ENCODE measurements at places on chromosomes 7 and 10.

GRCh38 chr10:13673156-13673555 lies 86.4 kb downstream of the PRPF18 start:
- DNase-seq, result no peak

GRCh38 chr10:132654121-132654571 lies 116.6 kb downstream of the INPP5A start:
- DNase-seq, result no peak

GRCh38 chr10:86540016-86540415 lies 18.4 kb upstream of the WAPL start:
- no peak for DNase-seq

- no peak for DNase-seq
Measured at GRCh38 chr10:13102002-13102794, 2.2 kb downstream of the OPTN start.

- DNase-seq, result no peak
Measured at GRCh38 chr7:101960985-101961708, 143.7 kb downstream of the CUX1 start.

- no peak for DNase-seq
Measured at GRCh38 chr7:31981874-31982390, 88.3 kb downstream of the PDE1C start.

- DNase-seq, result no peak
Measured at GRCh38 chr10:76382381-76382851, 951.0 kb downstream of the LRMDA start.
